Left renal cortex interstitium (tissue), 4 donors: ENCODE measurements at places on chromosomes 6 and 20.
A peak's percentile ranks its signal among the peaks of the same experiment; 100 is the strongest.

DNA sequence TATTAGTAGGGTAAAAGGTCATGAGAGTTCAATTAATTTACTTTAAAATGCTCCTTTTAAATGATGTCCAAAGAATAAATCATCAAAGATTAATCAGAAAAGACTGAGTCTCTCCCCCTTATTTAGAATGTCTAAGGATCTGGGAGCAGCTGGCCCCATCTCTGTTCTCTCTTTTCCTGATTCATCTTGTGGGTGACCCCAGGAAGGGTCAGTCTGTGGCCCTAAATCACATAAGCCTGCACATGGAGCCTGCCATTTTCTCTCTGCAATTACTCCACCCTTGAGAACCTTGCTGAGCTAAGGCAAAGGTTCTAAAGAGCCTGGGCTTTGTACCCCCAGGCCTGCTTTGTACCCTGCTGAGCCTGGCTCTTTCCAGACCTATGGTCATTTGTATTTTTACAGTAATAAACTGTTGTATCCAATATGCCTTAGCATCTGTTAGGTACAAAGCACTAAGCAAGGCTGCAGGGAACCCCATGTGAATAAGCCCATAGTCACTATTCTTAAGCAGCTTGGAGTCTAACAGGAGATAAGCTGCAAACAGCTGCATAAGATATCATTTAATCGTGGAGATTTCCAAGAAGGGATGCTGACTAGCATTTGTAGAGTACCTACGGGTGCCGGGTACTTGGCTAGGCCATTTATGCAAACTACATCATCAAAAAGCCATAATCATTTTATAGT, 431.0 kb upstream of the MARCKS start:
- no peak for DNase-seq

GRCh38 chr6:134413241-134413643, 95.3 kb upstream of the SGK1 start:
- DNase-seq, result no peak

- DNase-seq, result no peak
These were observed 64.9 kb upstream of the AFDN start for GRCh38 chr6:167761794-167762258.

GRCh38 chr20:11043001-11043400, 369.2 kb upstream of the JAG1 start:
- DNase-seq, result no peak

DNA sequence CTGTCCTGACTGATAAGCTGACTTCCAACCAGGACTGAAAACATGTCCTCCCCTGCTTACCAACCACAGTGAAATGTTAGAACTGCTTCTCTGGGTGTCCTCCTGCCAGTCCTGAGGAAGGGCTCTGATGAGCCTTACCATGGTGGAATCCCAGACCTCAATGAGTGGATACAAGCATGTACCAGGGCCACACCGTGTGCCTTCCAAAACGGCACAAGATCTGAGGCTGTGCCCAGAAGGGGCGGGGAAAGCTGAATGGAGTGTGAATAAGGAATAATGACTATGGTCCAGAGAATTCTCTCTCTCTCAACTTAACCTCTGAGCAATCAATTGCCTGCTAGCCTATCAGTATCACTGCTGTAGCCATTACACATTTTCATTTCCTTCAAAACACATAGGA, 51.7 kb downstream of the PDE10A start:
- no peak for DNase-seq

GRCh38 chr6:26284537-26285142, 80.4 kb upstream of the BTN3A2 start:
- DNase-seq, result peak; percentile 75

DNA sequence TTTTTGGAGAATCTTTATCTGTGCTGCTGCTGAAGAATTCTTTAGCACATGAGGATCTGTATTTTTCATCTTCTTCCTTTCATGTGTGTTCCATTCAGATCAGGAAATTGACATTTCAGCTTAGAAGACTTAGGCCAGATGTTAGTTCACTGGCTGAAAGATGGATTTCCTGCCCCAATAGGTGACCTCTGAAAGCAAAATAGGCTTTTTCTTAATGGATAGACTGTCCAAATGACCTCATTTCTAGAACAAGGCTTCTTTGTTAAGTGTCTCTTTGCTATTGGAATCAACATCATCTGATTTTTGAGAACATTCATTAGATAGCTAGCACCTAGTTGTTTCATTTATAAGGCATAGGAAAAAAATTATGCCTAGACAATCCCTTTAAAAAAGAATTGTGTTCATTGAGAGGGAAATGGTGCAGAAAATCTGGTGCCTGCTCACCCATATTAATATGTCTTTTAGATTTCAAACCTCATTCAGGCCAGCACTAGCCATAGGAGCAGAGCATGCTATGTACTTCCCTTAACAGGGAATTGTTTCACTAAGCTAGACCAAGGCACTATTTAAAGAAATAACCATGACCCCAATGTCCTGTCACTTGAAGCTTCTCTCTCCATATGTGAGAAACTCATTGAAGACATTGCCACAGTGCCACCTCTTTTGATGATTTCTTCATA, 13.6 kb upstream of the SASH1 start:
- DNase-seq, result no peak

DNA sequence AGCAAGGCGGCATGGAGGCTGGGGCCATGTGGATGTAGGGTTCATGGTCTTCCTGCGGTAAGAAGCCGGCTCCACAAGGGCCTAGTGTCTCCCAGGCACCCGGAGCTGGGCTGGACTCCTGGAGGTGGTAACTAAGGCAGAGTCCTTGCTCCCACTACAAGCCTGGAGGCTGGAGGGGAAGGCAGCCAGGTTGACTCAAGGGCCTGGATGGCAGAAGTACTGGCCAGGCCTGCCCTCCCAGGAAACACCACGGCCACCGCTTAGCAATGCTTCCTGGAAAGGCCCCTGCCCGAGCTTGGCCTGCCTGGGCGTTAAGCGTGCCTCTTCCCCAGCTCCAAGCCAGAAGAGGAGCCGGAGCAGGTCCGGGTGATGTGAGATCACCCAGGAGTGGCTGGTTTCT, 182.0 kb downstream of the ZDHHC14 start:
- DNase-seq, result no peak

DNA sequence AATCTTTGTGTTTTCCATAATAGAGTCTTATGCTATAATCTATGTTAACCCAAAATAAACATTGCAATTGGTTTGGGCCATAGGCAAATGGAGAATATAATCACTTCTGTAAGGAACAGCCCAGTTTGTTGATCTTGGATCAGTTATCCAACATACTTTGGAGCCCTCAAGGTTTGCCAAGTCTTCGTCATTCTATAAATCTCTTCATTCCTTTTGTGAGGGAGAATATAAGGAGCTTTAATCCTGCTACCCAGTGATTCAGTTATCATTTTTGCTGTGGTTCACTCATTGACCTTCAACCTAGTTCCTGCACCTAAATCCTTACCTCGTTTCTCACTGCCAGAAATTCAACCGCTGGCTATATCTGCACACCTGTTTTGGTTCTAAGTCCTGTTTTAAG, 500.3 kb upstream of the PTCHD4 start:
- DNase-seq, result no peak

DNA sequence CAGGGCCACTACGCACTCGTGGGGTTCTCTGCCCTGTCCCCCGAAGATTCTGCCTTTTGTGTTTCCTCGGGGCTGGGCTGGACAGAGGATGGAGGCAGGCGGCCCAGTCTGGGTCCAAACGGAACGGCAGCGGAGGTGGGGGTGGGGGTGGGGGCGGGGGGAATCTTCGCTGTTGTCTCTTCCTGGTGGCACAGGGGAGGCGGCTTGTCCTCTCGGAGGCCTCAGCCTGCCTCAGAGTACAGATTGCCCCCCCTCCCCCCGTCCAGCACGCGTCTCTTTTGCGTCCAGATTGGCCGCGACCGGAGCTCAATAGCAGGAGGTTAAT, 1.4 kb upstream of the INSM1 start:
- no peak for DNase-seq

DNA sequence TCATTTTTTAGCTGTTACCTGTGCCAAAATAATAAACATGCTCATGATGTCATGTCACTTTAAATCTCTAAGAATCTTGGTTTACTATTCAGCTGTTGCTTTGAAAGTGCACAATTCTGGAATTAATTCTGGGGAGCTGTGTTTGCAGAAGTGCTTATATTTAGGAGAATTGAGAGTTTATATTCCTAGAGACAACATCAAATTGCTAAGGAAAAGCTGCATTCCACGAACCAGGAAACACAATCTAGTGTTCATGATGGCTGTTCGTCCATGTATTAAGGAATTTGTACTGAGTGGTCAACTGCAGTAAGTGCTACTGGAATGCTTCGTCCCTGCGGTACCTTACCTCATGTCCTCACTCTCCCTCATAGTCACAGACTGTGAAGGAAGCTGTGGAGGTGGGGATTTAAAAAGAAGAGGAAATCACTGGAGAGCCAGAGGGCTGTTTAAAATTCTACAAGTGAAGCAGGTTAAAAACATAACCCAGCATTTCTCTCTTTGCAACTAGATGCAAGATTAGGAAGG, 161.0 kb downstream of the TRMT11 start:
- DNase-seq, result no peak

- no peak for DNase-seq
These were observed 12.3 kb downstream of the HMGN4 start for GRCh38 chr6:26550250-26550993.

GRCh38 chr6:24060982-24061754, 64.8 kb upstream of the NRSN1 start:
- no peak for DNase-seq

DNA sequence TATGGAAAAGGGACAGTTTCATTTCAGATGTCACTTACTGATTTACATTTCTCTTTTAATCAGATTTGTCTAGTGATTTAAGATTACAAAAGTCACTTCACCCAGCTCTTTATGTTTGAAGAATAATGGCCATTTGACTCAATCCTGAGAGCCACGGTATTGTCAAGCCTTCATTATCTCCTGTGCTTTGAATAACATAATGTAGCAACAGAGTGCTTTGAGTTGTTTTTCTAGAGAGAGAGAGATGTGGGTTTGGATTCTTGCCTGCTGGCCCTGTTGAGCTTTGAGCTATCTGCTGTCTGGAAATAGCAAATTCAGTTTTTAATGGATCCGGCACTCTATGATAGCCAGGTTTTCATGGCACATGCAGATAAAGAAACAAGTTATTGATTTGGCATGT, 478.4 kb upstream of the SOX4 start:
- DNase-seq, result no peak

GRCh38 chr6:67736161-67736560, 898.9 kb upstream of the ADGRB3 start:
- no peak for DNase-seq

- no peak for DNase-seq
These were observed 41.1 kb downstream of the VEGFA start for GRCh38 chr6:43810965-43811732.

- no peak for DNase-seq
These were observed 275.2 kb downstream of the GMDS start for GRCh38 chr6:1970151-1970561.

GRCh38 chr6:27893836-27894807, 18.1 kb downstream of the OR2B2 start:
- DNase-seq, result peak; percentile 87

DNA sequence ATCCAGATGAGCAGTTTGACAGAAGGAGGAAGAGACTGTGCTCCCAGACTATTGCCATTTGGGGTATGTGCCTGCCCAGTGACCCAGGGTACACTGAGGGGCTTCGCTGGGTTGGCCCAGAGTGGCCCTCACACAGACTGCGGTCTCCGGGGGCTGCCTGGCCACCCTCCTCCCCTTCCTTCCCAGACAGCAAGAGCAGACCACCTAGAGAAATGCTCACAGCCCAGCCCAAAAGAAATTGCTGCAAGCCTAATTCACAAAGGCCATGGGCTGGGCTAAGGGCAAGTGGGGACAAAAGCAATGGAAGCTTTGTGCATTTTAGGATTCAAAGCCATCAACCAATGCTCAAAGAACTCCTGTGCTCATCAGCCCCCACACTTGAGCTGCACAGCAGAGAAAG, 277.6 kb downstream of the CDC5L start:
- DNase-seq, result no peak

GRCh38 chr20:63579017-63579694, 5.1 kb upstream of the HELZ2 start:
- no peak for DNase-seq

- no peak for DNase-seq
These were observed 2.7 kb downstream of the KCNS1 start for GRCh38 chr20:45098103-45098773.

- no peak for DNase-seq
These were observed 36.1 kb upstream of the THBS2 start for GRCh38 chr6:169289619-169290339.

DNA sequence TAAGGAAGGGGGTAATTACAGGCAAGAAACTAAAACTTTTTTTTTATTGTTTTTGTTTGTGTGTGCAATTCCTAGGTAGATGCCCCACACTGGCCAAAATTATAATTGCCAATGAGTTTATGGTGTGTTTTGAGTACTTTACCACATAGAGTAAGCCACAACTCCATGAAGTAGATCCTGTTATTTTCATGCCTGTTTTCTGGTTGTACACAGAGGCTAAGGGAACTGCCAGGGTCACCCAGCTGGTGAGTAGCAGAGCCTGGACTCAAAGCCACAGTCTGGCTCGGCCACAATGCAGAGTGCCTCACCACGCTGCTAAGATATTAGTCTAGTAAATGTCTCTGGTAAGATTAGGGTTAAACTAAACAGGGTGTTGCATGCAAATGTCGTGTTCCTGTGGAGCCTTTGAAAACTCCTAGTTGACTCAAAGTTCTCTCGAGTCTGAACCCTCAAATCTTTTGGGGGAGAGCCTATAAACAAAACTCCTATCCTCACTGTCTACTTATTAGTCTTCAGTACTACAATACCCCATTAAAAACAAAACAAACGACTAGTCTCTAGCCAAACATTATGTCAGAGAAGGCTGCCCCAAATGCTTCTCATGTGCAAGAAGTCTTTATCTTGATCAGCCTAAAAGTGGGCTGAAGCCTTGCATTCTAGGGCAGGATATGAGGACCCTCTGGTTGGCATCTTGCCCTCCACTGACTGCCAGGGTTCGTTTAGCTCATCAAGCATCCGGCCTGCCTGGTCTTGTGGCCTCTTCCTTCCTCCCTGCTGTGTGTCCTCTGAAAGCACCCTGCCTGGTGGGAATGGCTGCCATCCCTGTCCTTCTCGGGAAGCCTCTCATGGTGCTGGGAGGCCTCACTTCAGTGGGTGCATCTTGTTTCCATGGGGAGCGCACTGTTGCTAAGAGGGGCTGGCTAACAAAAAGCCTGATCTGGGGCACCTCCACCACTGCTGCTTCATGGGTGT, 4.2 kb downstream of the DUSP22 start:
- no peak for DNase-seq

- no peak for DNase-seq
These were observed 118.8 kb upstream of the FRMD1 start for GRCh38 chr6:168197636-168198301.

DNA sequence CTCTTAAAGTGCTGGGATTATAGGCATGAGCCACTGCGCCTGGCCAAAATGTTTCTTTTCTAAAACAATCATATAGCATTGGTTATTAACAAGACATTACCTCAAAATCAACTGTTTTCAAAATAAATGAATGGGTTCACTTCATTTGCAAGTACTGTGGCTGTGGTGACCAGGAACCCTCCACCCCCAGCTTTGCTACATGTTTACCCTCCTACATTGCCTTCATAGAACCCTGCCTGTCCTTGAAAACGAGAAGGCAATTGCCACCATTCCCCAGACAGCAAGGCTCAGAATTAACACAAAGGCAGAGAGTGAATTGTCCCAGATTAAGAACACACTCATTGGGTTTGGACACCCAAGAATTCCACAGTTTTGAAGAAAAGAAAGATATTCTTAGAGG, 116.6 kb upstream of the LGSN start:
- DNase-seq, result no peak
